Stimulated activated CD8-positive, alpha-beta memory T cell treated with anti-CD3 and anti-CD28 coated beads, Interleukin-15, amount 100 ng/mL, for 4 hours (primary cell): ENCODE measurements at places on chromosomes 5 and 9.

GRCh38 chr9:84751921-84752320 lies 82.4 kb downstream of the NTRK2 start:
- DNase-seq, result no peak

DNA sequence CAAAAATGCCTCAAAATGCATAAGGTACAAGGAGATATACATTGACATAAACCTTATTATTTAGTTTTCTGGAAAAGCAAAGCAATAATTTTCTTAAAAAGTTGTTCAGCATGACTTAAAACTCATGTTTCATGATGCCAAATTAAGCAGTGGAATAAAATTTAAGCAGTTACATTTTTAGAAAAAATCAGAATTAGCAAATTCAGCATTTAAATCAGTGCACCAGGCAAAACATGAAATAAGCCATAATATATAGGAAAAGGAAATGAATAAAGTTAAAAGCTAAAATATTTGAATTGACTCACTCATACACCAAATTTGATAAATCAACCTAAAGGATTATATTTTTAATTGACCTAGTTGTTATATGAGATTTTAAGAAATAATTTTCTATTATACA lies 795.1 kb upstream of the CDH6 start:
- DNase-seq, result no peak

GRCh38 chr9:90054810-90055209 lies 450.0 kb downstream of the GADD45G start:
- DNase-seq, result no peak

DNA sequence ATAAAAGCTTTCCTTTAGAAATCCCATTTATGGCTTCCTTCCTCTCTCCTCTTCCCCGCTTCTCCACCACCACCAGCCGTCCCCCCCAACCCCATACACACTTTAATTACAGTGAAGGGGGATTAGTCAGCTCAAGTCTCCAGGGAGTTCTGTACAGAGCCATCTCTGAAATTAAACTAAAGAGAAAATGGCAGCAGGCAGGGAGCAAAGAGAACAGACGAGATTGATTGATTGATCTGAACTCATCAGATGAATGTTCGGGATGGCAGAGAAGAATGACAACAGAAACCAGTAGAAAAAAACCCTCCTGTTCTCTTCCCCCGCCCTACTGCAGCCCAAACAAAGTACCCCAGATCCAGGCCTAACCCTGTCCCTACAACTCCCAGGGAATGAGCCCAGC lies 241.7 kb upstream of the PANK3 start:
- DNase-seq, result no peak

- DNase-seq, result no peak
Measured at GRCh38 chr5:72817076-72817481, 618 bp downstream of the TNPO1 start.

- no peak for DNase-seq
Measured at GRCh38 chr9:85510830-85511504, 230.8 kb downstream of the AGTPBP1 start.

DNA sequence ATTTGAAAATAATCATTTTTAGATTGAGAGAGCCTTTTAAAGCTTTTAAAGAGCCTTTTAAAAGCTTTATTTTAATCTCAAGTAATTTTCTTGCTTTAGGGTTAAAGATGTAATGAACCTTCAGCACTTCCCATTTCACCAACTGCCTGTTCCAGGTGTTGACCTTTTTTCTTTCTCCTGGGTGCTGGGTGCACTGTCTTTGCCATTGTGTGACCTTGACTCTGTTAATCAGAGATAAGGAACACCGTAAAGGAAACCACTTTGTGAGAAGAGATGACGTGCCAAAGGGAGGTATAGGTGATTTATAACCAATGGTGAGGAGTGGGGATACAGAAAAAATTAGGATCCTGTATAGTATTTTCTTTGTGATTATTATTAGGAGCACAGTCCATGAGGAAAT lies 68.2 kb downstream of the NAA35 start:
- no peak for DNase-seq

DNA sequence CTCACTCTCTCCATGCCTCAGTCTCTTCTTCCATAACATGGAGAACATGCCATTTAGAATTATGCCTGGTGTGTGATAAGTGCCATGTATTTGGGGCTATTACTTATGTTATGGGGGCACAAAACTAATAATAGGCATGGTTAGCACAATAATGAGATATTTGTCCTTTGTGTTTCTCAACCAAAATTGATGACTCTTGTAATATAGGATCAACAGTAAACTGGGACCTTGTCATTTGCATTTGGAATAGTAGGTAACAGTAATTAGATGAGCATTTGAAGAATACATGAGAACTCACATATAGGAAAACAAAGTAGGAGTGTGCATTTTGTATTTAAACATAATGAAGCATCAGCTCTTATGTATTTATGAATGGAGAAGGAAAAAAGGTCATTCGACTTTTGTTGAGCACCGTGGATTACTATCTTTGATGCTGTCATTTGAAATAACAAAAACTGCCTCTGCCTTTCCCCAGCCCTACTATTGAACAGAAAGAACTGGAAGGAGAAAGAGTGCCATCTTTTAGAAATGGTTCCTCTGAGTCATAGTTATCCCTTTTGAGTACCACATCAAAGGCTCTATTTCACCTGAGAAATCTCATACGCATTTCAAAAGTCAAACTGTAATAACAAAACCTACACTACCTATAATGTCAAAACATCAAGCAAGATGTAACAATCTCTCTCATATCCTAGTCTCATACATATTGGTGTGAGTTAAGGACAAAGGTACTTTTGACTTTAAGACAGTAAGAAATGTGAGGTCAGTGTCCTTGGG lies 655.2 kb downstream of the PDE4D start:
- no peak for DNase-seq

GRCh38 chr9:21964925-21965385 lies 29.2 kb downstream of the CDKN2A start:
- DNase-seq, result peak; percentile 18

- DNase-seq, result no peak
Measured at GRCh38 chr5:88507261-88507660, 238.6 kb upstream of the TMEM161B start.

- no peak for DNase-seq
Measured at GRCh38 chr5:113680534-113680933, 167.0 kb downstream of the YTHDC2 start.

DNA sequence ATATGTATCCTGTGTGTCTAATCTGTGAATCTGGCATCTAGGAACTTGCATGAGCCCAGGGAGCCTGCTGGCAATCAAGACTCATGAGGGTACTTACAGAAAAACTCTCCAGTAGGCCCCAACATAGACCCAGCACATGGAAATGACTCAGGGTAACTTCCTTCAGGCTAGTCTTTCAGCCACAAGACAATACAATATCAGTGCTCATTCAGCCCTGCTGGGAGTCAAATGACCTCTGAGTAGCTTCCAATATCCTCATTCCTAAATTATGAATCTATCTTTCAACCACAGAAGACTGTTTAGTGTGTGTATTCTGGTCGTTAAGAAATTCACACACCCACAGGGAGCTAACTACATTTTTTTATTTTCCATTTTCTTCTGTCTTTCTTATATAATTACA lies 1273.0 kb downstream of the EFNA5 start:
- no peak for DNase-seq
